ENCODE measurements at places on chromosomes 3 and 15.

DNA sequence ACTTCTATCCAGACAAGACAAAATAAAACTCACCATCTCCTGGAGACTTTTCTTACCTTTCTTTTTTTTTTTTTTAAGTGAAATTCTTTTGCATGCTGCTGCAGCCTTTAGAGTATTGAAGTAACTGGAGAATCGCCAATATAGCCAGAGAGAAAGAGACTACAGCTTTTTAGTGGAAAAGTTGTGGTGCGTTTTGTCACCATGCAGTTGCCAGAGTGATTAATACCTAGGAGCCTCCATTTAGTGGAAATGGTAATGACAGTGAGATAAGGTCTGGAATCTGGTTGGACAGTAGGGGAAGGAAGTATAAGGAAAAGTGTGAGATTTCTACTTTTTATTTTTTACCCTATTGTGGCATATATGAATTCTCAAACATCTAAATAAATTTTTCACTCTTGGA, 18.1 kb upstream of the PARP14 start:
- DNase-seq: no peak

DNA sequence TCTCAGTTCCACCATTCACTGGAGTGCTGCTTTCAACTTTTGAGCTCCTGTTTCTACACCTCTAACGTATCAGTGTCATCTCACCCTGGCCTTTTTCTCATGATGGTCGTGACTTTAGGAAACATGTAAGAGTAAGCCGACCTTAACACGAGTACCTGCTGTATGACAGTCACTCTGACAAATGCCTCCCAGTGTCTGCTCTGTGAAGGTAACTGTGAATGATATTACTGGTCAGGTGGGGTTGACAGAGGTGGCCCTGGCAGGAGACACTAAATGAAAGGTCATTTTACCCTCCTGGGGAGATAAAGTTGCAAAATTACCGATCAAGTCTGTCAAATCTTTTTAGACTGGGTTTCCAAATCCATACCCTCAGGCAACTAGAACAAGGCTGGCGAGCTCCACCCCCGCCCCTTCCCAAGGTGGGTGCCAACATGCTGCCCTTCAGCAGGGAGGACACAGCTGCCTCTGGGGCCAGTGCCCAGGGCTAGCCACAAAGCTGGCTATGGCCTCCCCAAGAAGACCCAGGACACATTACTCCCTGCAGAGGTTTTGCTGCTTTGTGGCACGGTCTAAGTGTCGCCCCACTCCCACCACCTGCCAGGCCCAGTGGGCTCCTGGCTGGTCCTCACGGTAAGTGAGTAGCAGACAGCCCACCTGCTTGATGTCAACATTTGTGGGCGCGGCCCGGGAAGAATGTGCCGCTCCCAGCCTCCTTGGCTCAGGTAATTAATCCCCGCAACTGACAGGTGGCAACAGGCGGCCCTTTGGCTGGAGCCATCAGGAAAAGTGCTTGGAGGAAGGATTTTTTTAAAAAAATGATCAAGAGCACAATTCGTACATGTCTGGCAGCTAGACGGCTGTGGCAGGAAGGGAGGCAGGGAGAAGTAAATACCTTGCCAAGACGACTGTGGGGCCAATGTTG, 211.8 kb downstream of the TP63 start:
- DNase-seq: no peak

DNA sequence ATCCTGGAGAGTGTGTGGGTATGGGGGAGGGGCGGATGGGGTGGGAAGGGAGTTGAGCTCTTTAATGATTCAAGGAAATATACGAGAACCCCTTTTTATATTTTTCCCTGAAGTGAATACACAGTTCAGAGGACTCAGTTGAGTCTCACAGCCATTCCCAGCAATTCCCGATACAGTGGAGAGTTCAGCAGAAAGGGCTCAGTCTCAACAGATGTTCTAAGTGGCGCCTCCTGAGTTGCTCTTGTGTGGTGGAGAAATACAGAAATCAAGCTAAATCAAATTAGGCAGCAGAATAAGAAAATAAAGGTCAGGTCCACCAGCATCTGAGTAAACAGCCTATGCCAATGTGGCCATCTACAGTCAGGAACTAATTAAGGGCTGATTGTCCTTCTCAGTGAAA, 372.1 kb downstream of the NR2F2 start:
- DNase-seq: no peak

- no peak for DNase-seq
Measured at GRCh38 chr3:98954791-98955604, 53.5 kb upstream of the DCBLD2 start.

GRCh38 chr15:62932436-62932835, 110.1 kb upstream of the TPM1 start:
- DNase-seq: no peak

GRCh38 chr3:126310816-126311215, 46.4 kb downstream of the KLF15 start:
- DNase-seq: no peak

DNA sequence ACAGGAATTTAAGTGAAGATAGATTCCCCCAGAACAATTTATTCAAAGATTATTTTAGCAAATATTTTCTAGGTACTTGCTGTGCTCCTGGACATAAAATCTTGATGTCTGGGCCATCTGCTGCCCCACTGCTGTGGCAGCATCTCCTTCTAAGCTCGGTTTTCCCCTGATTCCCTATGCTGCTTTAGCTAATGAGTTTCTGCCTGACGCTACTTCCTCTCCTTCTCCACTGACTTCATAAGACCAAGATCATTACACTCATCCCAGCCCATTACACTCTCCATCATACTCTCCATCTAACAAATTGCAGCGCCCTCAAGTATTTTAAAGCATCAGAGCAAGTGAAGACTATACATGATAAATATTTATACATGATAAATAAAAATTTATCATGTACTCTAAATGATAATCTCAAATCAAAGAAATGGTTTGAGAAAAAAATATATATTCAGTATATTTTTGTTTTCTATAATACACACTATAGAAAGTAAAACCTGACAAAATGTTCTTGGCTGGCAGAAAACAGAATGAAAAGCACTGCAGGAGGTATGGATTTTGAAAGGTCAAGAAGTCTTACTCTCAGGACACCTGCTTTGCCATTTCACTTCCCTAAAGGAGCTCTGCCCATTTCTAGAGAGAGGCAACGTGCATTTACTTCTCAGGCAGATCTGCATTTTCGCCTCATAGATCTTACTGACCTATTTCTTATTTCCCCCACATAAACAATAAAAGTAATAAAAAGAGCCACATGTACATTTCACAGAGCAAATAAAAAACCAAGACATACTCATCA, 232.0 kb downstream of the KCNMB2 start:
- no peak for DNase-seq

GRCh38 chr15:68609629-68610028, 30.8 kb downstream of the CORO2B start:
- DNase-seq: no peak

DNA sequence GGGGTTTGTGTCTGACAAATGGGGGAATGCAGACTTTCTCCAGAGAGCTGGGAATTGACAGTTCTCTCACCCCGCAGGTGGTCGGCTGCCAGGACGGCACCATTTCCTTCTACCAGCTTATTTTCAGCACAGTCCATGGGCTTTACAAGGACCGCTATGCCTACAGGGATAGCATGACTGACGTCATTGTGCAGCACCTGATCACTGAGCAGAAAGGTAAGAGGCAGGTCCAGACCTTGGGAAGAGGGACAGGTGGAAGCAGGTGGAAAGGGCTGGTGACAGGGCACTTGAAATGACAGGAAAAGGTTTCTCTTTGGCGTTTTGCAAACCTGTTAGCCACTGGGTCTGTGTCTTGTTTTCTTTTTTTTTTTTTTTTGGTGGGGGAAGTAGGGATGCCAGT, 36.6 kb downstream of the IFT122 start:
- DNase-seq: no peak

- DNase-seq: no peak
Measured at GRCh38 chr3:151768393-151768930, 34.7 kb downstream of the AADACL2 start.

GRCh38 chr3:193803288-193803687, 210.3 kb downstream of the OPA1 start:
- DNase-seq: no peak

DNA sequence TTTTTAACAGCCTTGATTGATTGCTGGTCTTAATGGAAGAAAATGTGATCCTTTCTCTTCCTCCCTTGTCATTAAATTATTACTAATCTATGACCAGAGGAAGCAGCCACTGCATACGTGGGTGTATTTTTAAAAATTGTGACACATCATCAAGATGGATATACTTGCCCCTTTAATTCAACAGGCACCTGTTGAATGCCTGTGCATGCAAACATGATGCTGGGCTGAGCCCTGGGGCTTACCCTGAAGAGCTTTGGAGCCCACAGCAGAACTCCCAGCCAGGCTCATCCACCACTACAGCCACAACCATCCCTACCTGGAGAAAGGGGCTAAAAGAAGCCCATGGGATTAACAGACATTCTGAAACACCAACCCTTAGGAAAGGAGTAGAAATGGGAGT, 297.2 kb upstream of the CTDSPL start:
- no peak for DNase-seq

GRCh38 chr3:45976191-45977091, 19.2 kb downstream of the FYCO1 start:
- no peak for DNase-seq

GRCh38 chr3:58029842-58030584, 21.8 kb downstream of the FLNB start:
- no peak for DNase-seq

DNA sequence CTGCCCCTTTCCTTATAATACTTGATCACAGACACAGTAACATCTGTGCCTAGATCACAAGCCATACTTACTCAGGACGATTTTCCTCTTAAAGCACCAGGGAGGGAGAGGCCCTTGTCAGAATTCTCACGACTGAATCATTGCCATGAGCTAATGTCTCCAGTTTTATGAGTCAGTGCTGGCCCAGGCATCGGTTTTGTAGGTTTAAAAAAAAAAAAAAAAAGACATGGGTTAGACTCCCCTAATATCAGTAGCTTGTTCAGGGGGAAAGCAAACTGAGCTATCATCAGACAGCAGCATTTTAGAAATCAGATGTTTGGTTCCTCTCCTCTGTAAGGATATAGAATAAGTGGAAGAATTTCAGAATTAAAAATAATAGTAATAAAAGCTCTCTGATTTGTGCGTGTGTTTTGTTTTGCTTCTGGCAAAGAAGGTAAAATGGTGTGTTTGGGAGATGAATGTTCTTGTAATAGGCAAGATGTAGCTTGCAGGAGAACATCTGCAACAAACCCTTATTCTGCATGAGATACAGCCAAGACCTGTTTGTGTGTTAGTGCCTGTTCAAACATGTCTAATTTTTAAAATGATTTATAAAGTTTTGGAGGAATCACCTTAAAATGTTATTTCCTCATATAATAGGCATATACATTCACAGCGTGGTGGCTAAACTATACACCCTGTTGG, 193.6 kb downstream of the TP63 start:
- no peak for DNase-seq

DNA sequence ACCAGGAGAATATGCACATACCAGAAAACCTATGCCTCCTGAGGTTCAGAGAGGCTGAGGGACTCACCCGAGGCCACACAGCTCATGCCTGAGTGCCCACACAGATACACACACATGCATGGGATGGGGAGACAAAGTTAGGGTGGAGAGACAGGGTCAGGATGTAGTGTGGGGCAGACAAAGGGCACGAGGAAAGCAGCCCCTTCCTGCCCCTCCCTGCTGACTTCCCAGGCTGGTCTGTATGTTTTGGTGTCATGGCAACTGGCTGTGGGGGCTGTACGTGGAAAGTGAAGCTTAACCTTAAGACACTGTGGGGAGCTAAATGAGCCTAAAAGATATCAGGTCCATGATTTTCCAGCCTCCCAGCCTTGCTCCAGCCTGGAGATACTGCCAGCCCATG, 57.8 kb downstream of the EPHB3 start:
- DNase-seq: no peak

GRCh38 chr15:55742927-55743728, at the start of gene PRTG:
Gene PRTG, minus strand, starts transcription at chr15:55743152. Its CDS starts 221 bp downstream, at chr15:55742931.
- DNase-seq: no peak

- DNase-seq: no peak
Measured at GRCh38 chr3:57062101-57062631, 1.7 kb downstream of the SPATA12 start.

DNA sequence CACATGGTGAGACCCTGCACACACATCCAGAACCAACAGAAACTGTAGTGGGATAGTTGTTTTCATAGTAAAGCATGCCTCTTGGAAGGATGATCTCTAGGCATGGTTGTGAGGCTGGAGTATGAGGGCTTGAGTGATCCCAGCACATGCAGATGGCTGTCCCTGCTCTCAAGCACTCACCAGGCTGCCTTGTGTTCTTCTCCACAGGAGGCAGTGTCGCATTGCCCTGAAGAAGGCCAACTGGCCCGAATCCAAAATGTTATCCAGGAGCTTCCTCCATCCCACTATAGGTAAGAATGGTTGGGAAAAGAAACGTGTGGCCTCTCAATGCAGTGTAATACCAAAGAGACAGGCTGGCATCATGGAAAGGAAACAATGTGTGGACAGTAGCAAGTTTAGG, 82.7 kb downstream of the TMEM39A start:
- DNase-seq: no peak

DNA sequence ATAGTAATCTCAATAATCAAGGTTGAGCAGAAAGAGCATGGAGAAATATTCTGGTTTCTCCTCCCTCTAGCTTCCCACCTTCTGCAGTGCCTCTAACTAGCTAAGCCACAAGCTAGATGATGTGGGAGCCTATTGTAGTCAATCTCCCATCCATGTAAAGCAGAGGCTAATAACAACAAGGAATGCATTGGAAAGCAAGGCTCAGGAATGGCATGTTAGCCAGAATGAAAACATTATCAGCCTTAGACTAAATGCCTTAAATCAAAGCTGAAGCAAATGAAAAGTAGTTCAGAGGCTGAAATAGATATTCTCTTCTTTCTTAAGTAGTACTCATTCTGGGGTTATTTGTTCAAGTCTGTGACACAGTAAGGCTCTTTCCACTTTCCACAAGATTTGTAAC, 350.3 kb upstream of the DPPA4 start:
- DNase-seq: no peak

DNA sequence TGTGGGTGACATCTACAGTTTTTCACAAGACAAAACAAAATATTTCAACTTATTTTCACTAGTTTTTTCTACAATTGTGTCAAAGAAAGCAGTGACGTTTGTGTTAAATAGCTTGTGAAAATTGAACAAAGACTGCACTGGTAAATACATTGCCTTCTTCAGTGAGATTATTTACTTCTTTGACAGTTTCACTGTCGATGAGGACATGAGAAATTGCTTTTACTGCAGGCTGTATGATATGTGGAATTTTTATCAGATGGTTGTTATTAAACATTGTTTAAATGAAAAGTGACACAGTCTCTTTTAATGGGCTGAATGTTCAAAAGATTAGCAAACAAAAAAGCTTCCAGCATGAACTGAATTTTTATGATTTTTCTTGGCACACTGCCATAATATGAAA, 773.9 kb upstream of the CADM2 start:
- DNase-seq: no peak

DNA sequence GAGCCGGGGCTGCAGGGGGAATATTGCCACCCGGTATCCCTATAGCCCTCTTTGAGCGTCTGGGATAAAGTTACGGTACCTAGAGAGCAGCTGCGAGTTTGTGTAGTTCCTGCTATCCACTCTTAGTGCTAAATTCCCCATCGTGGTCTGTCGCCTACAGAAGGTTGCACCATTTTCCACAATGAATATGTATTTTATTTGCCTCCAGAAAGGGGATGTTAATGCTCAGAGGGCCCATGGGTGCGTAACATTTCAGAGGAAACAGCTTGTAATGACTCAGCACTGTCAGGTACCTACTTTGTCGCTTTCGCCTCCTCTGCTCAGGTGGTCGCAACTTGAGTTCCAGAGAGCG, 1.1 kb downstream of the SLCO3A1 start:
- DNase-seq: no peak
